ENCODE measurements at places on chromosomes 4 and X.

GRCh38 chr4:87971866-87972265, 3.6 kb upstream of the SPP1 start:
- DNase-seq, result no peak

DNA sequence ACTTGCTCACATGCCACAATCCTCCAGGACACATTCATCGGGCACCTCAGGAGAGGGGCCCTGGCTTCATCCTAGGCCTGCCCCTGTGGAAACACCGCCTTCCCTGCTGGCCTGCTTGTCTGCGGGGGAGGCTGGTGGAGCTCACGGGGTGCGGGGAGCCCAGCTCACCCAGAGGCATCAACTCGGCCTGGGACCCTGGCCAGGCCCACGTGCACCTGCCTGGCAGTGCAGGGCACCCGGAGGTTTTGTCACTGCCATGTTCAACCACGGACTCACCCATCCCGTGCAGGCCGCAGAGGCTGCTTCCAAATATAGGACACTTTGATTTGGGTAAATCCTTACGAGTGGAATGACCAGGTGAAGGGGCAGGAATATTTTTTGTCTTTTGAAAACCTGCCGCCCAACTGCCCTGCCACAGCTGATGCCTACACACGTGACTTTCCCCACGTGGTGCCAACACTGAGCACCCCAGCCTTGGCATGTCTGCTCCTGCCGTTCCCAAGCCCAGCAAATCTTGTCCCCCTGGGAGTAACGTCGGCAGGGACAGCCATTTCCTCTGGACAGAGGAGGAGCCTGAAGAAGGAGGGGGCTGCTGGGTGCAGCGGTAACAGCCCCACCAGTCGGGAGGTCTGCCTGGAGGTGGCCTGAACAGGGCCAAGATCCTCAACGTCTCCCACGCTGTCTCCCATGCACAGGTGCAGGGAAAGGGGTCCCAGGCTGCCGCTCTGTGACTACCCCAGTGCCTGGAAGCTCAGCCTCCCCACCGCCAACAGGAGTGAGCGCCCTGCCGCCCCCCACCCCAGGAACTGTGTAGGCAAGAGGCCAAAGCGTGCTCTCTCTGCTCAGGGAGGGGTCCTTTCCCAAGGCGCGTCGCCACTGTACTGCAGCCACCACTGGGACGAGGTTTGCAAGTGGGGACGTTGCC, 8.5 kb downstream of the MXD4 start:
- no peak for DNase-seq

DNA sequence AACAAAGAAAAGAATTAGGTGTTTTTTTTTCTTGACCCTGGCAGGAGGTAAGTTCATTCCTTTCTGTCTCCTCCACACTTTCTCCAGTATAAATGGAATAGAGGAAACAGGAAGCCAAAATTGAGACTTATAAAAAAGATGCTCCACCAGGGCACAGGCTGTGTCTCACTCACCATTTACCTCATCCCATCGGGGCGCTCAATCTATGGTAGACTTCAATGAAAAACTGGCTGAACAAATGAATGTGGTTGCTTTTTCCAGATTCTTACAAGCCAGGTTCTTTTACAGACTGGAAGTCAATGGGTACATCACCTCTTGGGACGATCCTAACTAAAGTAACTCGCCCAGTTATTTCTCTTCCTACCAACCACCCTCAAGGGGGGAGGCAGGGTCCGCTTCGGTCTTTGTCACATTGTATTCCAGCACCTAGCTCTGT, 685 bp downstream of the COMMD8 start:
- no peak for DNase-seq

DNA sequence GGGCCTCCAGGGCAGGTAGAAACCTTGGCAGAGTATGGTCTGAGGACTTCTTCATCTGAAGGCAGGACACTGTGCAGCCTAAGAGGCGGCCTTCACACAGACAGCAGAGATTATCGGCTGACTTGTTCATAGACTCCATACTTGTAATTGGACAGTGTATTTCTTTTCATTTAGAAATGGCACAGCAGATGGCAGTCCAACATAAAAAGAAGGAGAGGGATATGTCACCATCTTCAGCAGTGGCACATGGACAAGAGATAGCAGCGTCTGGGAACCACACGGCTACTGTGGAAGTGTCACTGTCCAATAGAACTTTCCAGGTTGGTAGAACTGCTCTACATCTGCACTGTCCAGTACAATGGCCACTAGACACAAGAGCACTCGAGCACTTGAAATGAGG, 21.7 kb upstream of the GEMIN8 start:
- no peak for DNase-seq

DNA sequence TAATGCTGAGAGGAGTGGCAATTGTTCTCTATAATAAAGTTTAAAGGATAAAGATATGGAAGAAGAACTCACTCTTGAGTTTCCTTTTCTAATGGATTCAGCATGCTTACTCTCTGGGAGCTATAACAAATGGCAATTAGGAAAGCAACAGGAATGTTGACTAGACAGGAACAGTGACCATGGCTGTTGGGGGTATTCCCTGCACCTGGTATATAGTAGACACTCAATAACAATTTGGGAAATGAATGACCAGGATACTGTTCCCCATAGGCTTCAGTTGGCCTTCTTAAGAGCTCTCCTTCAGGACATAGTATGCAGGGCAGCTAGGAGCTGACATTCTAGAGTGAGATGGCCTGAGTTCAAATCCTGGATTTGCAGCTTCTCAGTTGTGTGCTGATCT, 1.8 kb downstream of the LIMCH1 start:
- DNase-seq, result no peak

DNA sequence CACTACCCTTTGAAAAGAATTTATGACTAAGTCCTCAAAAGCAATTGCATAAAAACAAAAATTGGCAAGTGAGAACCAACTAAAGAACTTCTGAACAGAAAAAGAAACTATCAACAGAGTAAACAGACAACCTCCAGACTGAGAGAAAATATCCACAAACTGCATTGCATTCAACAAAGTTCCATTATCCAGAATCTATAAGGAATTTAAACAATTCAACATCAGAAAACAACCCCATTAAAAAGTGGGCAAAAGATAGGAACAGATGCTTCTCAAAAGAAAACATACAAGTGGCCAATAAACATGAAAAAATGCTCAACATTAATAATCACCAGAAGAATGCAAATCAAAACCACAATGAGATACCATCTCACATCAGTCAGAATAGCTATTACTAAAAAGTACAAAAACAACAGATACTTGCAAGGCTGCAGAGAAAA, 130.2 kb downstream of the GASK1B start:
- no peak for DNase-seq

- DNase-seq, result no peak
Observed at GRCh38 chr4:65344278-65344825, 325.9 kb downstream of the EPHA5 start.

GRCh38 chr4:28449085-28449484, 1588.4 kb downstream of the STIM2 start:
- DNase-seq, result no peak

DNA sequence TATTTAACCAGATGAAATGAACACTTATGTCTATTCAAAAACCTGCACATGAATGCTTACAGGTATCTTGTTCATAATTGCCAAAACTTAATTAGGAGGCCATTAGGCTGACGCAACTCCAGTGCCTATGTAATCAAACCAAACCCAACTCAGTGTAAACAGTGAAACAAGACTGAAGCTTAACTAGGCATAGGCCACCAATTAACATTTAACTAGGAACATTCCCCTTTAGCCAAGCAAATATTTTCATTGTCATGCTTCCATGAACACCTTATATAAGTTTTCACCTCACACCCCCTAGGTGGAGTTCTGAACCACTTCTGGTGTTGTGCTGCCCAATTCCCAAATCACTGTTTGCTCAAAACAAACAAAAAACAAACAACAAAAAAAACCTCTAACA, 686.0 kb downstream of the STPG2 start:
- DNase-seq, result no peak

DNA sequence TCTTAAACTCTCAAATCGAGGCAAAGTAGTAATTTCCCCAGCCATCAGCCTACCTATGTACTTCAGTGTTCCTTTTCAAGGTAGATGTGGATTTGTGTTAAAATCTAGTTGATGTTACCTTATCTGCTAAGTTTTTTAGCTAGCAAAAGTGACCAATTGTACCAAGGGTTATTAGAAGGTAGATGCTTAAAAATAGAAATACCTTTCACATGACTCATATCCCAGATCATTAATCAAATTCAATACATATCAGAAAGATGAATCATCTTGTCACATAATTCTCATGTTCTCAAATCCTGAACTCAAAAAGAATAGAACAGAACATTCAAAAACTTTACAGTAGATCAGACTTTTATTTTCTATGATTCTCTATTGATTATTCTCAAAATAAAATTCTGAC, 3.5 kb downstream of the ENAM start:
- no peak for DNase-seq

DNA sequence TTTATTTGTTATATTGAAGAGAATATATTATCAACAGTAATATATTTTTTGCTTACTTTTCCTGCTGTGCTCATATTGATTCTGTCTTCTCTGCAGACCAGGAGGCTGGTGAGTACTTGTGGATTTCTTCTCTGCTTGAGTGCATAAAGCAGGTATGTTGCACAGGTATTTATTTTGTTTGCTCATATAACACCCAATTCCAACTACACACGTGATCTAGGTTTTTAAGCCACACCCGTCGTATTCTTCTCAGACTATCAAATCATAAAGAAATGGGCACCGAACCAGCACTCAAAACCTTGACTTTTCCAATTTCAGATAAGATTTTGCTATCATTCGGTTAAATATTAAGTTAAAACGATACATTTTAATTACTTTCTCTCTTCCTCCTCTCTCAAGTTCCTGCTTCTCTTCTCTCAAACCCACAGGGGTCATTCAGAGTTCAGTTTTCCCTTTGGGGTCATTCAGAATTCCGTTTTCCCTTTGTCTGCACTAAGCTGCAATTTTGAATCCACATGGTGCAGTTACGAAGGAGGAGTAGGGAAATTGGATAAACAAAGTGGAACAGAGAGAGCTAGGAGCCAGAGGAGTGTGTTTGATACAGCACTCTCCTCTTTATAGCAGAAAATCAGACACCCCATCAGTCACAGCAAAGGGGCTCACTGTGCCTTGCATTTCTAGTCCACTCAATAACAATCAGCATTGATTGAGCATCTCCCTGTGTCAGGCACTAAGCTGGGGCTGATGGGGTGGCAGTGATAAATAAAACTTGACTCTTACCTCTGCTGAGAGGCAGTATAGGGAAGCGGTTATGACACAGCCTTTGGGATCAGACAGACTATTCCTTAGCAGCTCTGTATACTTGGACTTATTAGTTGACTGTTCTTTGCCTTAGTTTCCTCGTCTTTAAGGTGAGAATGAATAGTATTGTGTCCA, at the start of gene ADH1C:
ADH1C (minus strand) TSS at position 145 of the 936 bp plus-strand sequence; CDS start at position 74, 71 bp downstream.
- no peak for DNase-seq

DNA sequence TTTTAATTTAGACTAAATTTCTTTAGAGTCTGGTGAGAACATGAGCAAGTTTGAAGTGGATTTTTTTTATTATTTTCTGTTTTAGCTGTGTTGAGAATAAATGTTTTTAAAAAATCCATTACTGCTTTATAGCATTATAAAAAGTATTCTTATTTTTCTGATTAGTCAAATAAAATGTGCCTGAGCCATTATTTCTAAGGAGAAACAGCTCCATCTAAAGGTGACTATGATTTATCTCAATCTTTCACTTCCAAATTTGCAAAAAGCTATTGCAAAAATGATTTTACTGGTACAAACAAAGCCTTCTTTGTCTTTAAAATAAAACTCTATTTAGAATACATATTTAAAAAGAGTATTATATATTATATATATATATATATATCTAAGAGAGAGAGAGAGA, 959.2 kb downstream of the FAM133A start:
- DNase-seq, result no peak

- DNase-seq, result no peak
Observed at GRCh38 chr4:178823673-178824295, 1381.5 kb upstream of the AGA start.

DNA sequence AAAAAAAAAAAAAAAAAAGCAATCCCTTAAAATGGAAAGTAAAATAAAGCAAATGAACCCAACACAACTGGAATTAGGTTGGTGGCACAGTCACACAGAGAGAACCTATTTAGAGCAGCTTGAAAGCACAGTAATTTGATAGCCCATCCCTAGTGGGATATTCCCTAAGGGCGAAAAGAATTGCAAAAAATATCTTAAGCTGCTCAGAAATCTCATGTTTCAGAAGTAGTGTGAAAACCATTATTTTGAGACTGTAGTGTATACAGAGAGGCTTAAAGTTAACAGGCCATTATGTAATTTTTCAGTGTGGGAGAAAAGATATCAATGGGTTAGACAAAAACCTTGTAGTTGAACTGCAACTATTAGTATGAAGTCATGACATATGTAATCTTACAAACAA, 40.0 kb upstream of the DHX15 start:
- DNase-seq, result no peak

- DNase-seq, result no peak
Observed at GRCh38 chrX:1151378-1152077, 60.9 kb downstream of the CRLF2 start.

Data from H54 (cell line).